ENCODE measurements at places on chromosomes 6 and 20. TPM values are rescaled to one million over a fixed set of nuclear protein-coding genes. Genes with fewer than 3 reads are reported as not detected.

DNA sequence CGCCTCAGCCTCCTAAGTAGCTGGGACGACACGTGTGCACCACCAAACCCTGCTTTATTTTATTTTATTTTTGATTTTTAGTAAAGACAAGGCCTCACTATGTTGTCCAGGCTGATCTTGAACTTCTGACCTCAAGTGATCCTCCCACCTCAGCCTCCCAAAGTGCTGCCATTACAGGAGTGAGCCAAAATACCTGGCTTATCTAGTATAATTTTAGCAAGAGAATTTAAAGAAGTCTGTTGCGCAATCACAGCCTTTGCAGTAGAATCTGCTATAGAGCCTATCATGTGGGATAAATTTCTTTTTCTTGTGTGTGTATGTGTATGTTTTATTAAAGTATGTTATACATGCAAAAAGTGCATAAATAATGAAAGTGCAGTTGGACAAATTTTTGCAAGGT, 92.1 kb upstream of the ANKEF1 start:
- no peak for ATAC-seq

GRCh38 chr20:10472871-10473270, 37.8 kb downstream of the SLX4IP start:
- ATAC-seq: no peak

DNA sequence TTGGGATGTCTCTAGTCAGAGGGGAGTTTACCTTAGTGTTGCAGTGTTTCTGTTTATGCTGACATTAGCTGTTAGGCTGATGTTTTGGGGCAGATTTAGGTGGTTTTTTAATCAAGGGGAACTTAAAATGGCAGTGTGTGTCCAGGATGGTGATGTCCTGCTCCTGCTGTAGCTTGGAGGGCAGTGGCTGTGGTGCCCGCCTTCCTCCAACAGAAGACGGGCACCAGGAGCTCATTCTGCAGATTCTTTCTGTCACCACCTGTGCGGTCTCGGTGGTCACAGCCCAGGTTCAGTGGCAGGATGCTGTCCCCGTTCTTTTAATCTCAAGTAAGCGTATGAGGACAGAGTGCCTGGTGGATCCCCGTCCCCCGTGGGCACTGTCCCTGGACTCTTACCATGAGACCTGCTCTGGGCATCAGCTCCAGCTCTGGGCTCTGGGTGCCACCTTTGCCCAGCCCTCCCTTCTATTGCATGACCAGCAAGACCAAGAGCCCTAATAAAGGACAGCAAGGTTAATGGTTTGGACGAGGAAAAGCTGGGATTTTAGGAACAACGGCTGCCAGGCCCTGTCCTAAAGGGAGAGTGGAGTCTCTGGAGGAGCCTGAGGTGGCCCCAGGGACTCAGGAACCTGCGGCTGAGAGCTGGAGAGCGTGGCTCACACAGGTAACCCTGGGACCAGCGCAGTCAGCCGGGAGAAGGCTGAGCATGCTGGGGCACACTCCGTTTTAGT, 217.3 kb downstream of the ERMARD start:
- no peak for ATAC-seq

GRCh38 chr20:7291946-7292345, 524.5 kb downstream of the BMP2 start:
- ATAC-seq: no peak

DNA sequence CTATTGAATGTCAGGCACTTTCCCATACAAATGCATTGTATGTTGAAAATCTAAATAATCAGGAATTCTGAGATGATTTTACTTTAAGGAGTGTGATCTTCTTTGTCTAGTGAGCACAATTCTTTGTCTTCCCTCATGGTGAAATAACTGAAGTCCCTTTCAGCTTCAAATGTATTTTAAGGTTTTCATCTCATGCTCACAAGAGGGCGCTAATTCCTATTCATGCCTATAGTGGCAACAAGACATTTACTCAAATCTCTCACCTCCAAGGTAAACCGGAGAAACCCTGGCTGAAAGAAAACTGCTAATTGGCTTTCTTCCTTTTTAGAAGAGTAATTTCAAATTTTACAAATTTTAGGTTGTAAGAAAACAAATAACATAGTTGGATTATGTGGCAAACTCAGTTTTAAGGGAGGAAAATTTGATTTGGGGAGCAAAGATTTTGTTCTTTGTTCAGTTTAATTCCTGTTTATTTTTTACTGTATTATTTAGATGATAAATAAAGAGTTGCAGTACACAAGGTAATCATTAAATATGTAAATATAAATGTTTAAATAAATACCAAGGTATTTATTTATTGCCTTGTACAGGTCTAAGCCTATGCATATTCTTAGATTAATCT, 69.1 kb downstream of the SLC35F1 start:
- ATAC-seq: no peak

DNA sequence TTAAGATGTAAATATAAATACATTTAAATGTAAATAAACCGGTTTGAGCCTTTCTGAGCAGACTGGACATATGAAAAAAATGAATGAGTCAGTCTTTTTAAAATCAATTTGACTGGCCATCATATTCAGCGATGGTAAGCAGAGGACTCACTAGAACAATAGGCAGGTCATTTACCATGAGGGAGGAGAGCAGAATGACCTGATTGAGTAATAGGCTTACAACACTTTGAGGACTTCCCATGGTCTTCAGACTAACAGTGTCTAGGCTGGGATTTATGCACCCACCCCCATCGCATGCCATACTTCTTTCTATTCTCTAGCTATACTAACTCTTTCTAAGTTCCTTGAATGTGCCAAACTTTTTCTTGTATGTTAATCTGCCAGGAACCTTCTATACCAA, 241.9 kb upstream of the RAB32 start:
- no peak for ATAC-seq

DNA sequence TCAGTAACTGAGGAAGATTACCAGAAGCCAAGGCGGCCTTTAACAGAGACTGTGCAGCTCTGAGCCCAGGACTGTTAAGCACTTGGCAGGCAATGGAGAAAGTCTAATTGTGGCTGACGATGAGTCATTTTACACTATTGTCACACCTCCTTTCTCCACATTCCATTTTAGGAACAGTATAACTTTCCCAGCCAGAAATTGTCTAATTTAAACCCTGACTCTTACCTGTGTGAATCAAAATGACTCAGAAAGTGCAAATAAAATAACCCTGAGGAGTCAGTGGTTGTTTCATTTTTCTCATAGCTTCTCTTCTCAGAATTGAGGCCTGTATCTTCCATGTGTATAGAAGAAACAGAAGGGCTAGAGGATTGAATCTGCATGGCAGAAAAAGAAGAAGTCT, 40.0 kb upstream of the OPN5 start:
- ATAC-seq: peak; percentile 97

The SLC32A1 gene
- not detected for total RNA-seq

The AAR2 gene
- total RNA-seq: 13.3 TPM

DNA sequence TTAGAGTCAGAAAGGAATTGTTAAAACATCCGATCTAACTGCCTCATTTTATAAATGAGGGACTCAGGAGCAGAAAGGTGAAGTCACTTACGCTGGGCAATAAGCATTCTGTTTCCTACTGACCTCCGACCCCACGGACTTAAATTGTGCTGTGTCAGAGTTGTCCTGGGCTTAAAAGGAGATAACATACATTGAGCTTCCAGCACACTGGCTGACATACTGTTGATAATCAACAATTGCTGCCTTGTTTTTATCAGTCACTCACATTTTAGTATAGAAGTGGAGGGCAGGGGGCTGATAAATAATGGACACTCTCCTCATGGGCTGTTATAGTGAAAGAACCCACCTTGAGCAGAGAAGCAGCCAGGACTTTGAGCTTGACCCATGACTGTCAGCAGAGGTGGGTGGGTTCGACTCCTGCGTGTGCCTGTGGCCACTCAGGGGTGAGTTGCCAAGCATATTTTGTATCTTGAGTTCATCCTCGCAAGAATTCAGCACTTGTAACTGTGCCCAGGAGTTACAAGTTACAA, 166.5 kb upstream of the JARID2 start:
- no peak for ATAC-seq

The CST4 gene
- total RNA-seq: not detected

- ATAC-seq: no peak
Measured at GRCh38 chr6:44224965-44225305, 1.5 kb downstream of the SLC29A1 start.

The GTF2H4 gene
- 23.9 TPM for total RNA-seq

The ALDH5A1 gene
- total RNA-seq: 13.4 TPM

The OPN5 gene
- not detected for total RNA-seq

DNA sequence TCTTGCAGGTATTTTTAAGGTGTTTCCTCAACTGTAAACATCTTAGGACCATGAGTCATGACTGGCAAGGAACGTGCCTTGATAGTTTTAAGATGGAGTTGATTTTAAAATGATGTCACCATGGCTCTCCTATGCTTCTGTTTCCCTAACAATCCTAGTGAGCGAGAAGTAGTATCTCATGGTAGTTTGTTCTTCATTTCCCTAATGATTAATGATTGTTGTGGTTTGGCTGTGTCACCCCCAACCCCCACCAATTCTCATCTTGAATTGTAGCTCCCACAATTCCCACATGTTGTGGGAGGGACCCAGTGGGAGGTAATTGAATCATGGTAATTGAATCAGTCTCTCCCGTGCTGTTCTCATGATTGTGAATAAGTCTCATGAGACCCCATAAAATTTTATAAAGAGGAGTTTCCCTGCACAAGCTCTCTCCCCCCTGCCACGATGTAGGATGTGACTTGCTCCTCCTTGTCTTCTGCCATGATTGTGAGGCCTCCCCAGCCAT, 16.8 kb upstream of the BNIP5 start:
- ATAC-seq: peak; percentile 28

- no peak for ATAC-seq
Measured at GRCh38 chr6:16081326-16081725, 47.6 kb upstream of the MYLIP start.

Measured in esophagus mucosa (tissue), 1 donor.